Activated effector memory CD4-positive, alpha-beta T cell treated with anti-CD3 and anti-CD28 coated beads, Interleukin-2, amount 50 U/mL, for 16 hours (primary cell): ENCODE measurements at places on chromosomes 16 and 17.
A peak's percentile ranks its signal among the peaks of the same experiment; 100 is the strongest.

- no peak for DNase-seq
Observed at GRCh38 chr16:3009568-3010390, 2.9 kb upstream of the CLDN9 start.

DNA sequence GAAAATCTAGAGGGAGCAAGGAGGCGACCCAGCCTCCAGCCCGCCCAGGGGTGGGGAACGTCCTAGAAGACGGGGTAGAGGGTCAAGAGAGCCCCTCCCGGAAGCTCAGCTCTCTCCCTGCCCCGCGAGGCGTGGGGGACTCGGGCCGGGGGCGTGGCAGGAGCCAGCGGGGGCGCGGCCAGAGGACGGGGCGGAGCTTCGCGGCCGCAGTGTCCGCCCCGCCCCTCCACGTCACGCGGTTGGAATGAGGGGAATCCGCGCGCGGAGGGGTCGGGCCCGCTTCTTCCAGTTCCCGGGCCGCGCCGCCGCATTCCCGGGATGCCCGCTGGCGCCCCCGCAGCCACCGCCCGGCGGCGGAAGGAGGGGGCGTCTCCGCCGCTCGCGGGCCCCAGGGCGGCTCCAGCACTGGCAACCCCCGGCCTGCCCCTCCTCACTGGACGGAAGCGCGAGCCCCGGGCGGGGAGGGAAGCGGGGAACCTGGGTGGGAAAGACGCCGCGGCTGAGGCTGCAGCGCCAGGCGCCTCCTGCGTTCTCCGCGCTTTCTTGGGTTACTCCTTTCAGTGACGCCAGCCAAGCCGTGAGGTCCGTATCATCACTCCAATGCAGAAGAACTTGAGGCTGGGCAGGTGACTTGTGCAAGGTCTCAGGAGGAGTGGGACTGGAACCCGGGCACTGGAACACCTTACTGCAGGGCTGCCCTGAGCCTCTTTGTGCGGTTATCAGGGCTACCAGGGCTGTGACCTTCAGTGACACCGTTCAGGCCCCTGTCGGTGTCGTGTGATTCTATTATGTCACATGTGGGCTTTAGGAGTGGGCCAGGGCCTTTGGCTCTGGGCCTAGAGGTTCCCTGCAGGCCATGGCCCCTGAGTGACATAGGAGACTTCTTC, 4.3 kb downstream of the MYO1C start:
- DNase-seq: peak; percentile 92

DNA sequence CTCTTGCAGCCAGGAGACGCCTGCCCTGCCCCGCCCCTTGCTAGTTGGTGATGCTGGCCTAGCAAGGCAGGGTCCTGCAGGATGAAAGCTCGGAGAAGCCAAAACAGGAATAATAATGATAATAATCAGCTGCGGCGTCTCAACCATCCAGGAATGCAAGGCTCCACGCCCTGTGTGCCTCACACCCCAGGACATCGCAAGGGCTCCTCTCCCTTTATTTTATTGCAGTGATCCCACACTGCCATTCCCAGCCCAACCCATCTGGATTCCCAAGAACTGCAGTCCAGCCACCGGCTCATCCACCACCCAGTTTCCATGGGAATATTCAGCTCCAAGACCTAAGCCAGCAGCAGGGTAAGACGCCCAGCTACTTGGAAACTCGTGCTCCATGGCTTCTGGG, 21.0 kb upstream of the ZNF652 start:
- DNase-seq: no peak

DNA sequence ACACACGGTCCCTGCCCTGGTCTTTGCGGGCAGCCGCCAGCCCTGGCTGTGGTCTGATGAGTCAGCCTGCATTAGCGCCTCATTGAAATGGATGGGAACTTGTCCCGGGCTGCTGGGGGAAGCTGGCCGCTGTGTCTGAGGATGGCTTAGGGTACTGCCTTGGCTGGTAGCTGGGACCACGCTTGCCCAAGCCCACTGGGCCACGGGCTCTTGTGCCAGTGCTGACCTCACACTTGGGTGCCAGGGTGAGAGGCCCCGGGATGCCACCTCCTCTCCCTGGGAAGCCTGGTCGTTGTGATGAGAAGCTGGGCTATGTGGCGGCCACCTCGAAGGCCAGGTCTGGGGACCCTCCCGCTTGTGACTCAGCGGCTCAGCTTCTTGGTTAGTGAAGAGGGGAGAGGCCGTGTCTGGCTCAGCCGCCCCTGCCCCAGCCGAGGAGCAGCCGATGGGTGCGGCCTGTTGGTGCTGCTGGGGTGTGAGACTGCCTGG, 10.7 kb downstream of the CACNA1H start:
- no peak for DNase-seq

- DNase-seq: no peak
Observed at GRCh38 chr16:73385696-73386095, 337.8 kb upstream of the ZFHX3 start.

- DNase-seq: no peak
Observed at GRCh38 chr16:88901718-88902337, 35.4 kb upstream of the PABPN1L start.

- no peak for DNase-seq
Observed at GRCh38 chr17:80942423-80943345, 49.0 kb upstream of the CHMP6 start.

GRCh38 chr16:72256398-72257066, 84.6 kb upstream of the PMFBP1 start:
- no peak for DNase-seq

GRCh38 chr16:89341279-89341678, 123.8 kb downstream of the ZNF778 start:
- DNase-seq: no peak

GRCh38 chr17:29039764-29040598, 3.0 kb upstream of the PIPOX start:
- DNase-seq: no peak

DNA sequence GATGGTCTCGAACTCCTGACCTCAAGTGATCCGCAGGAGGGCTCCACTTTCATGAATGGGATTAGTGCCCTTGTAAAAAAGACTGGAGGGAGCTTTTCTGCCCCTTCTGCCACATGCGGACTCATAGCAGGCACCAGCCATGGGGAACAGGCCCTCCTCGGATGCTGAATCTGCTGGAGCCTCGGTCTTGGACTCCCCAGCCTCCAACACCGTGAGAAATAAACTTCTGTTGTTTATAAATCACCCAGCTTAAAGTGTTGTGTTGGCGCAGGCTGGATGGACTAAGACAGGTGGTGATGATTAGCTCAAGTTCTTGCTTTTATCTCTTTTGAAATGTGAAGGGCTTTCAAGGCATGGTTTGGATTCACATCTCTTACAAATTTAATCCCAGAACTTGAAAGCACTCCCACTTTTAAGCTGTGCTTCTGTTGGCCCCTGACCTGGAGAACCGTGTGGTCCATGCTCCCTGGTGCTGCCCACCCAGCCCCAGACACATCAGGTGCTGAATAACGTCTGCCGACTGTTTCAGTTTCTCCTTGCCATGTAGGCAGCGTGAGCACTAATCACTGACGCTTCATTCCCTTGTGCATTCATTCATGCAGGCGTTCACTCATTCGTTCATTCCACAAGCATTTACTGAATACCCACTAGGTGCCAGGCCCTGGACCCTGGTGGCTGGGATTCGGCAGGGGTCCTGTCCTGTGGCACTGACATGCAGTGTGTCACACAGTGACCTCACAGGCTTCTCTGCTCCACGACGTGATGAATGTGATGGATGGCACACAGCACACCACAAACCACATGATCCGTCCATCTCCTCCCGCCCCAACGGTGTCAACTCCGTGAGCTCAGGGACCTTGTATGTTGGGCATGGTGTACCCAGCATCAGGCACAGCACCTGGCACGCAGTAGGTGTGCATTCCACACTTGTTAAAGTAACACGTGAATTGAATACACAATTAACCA, 8.9 kb downstream of the CIBAR2 start:
- DNase-seq: no peak

GRCh38 chr17:55354941-55355340, 66.7 kb downstream of the MMD start:
- DNase-seq: no peak

GRCh38 chr17:1965556-1966273, 59.4 kb downstream of the RTN4RL1 start:
- DNase-seq: no peak

- DNase-seq: no peak
Observed at GRCh38 chr17:3534881-3535252, 22.7 kb downstream of the TRPV3 start.

- DNase-seq: peak; percentile 79
Observed at GRCh38 chr16:50841081-50841886, 99.4 kb downstream of the CYLD start.

GRCh38 chr17:17151962-17152361, 54.2 kb downstream of the PLD6 start:
- DNase-seq: peak; percentile 73

DNA sequence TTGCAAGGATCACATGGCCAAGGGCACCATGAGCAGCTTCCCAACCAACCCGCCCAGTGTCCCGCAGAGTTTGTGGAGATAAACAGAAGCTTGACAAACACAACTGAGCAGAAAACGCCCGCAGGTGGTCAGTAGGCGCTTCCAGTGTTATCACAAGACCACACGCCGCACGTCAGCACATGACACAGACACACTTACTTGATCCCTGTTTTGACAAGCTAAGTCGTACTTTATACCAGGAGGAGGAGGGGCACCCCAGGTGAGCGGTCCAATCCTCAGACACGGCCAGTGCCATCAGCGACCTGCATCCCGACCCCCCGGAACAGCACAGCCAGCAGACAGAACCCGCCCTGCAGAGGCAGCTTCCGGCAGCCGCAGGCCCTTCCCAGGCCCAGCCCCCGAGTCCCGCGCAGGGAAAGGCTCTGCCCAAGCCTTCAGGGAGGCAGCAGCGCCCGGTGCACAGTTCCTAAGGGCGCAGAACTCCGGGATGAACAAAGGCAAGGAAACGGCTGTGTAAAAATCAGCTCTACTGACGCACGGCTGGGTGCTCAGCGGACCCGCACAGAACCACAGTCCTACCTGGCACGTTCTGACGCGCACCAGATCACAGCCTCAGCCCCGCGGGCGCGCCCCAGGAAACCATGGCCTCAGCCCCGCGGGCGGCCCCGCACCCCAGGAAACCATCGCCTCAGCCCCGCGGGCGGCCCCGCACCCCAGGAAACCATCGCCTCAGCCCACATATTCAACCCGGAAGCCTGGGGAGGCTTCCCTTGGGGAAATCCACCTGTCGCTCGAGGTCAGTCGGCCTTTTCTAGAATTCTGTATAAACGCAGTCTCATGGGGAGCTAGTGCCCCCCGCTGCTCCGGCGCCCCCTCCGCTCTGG, 27.8 kb downstream of the AXIN1 start:
- DNase-seq: peak; percentile 87

GRCh38 chr17:65417406-65418221, 143.8 kb downstream of the AXIN2 start:
- no peak for DNase-seq

DNA sequence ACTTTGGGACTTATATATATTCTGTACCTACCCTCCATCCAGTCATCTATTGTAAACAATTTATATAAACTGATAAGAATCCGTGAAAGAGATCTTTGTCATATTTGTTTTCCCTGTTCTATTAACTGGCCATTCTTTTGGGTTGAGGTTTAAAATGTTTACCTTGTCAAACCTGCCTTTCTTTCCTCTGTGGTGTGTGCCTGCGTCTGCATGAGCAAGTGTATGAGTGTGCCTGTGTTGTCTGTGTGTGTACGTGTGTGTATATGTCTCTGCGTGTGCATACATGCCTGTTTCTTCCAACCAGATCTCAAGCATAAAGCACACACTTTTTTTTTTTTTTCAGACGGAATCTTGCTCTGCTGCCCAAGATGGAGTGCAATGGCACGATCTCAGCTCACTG, 201.5 kb downstream of the C16orf95 start:
- no peak for DNase-seq

- no peak for DNase-seq
Observed at GRCh38 chr17:49779739-49780231, 8.7 kb upstream of the KAT7 start.

DNA sequence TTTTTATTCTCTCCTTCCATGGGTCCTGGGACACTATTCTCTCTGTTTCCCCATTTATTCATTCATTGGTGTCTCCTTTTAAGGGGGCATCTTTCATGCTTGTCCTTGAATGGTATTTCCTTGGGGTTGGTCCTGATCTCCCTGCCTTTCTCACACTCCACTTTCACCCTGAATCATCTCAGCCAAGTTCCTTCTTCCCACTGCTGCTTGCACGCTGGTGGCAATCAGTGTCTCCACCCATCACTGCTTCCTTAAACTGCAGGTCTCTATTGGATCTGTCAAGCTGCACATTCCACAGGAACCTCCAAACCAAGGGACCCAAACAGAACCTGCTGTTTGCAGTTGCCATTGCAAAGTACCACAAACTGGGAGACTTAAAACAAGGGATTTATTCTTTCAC, 89.3 kb upstream of the SDK2 start:
- DNase-seq: no peak

- no peak for DNase-seq
Observed at GRCh38 chr17:16915752-16916556, 56.0 kb downstream of the TNFRSF13B start.

- DNase-seq: peak; percentile 71
Observed at GRCh38 chr17:59848778-59849177, 44.0 kb downstream of the TUBD1 start.

GRCh38 chr17:17536702-17537101, 40.5 kb upstream of the RASD1 start:
- no peak for DNase-seq

GRCh38 chr17:63496663-63497400, 20.0 kb downstream of the ACE start:
- DNase-seq: no peak

DNA sequence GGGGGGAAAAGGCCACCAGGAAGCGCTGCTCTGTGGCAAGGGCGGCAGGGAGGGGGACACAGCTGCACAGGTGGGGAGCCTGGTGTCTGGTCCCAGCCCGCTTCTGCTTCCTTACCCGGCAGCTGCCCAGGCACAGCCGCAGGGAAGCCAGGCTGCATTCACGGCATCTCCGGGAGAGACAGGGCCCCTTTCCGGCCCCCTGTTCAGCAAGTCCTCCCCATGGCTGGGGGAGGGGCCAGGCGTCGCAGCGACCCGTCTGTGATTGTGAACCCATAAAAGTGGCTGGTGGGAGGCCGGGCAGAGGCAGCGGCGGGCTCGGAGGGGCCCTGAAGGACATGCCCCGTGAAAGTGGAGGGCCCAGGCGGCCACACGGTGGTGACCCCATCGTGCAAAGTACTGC, 28.7 kb downstream of the SOX8 start:
- DNase-seq: no peak

GRCh38 chr16:9957002-9957401, 225.2 kb downstream of the GRIN2A start:
- no peak for DNase-seq

DNA sequence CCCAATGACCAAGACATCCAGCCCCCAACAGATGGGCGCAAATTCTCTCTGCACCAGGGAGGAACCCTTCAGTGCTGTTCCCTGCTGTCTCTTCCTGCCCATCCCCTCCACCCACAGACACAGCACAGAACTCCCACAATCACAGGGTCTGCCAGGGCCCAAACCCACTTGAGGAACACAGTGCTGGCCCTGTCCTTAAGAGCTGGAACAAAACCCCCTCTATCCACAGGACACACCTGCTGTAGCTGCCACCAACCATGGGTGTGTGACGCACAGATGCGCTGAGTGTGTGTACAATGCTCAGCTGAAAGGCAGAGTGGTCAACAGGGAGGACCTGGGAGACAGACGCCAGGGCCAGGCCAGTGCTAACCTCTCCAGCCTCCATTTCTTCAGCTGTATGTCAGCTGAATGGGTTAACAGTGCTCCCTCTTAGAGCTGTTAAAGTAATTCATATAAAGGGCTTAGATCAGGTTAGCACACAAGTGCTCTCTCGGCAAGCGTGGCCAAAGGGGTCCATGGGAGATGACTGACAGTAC, 62.1 kb downstream of the AMFR start:
- DNase-seq: no peak

GRCh38 chr17:2259769-2260536, 43.6 kb downstream of the SMG6 start:
- peak; percentile 84 for DNase-seq
